NCI-H2227 treated with DMSO at 0.1 percent for 48 hours (cell line): ENCODE measurements at places on chromosomes 7 and 10.

DNA sequence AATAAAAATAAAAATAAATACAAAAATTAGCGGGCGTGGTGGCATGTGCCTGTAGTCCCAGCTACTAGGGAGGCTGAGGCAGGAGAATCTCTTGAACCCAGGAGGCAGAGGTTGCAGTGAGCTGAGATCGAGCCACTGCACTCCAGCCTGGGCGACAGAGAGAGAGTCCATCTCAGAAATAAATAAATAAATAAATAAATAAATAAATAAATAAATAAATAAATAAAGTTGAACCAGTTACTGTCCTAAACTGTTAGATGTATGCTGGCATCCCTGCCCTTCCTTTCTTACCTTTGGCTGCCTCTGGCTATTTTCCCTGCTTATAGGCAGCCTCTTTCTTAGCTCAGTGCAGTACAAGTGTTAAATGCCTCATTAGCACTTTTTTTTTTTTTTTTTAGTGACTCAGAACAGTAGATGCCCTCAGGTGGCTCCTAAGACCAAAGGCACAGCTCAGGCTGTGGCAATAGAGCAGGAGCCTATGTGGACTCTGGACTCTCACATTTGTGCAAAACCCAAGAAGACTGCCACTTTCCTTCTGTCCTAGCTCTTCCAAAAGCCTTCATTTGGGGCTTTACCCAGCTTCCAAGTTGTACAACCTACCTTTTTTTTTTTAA, 30.6 kb upstream of the CABCOCO1 start:
- DNase-seq = no peak

DNA sequence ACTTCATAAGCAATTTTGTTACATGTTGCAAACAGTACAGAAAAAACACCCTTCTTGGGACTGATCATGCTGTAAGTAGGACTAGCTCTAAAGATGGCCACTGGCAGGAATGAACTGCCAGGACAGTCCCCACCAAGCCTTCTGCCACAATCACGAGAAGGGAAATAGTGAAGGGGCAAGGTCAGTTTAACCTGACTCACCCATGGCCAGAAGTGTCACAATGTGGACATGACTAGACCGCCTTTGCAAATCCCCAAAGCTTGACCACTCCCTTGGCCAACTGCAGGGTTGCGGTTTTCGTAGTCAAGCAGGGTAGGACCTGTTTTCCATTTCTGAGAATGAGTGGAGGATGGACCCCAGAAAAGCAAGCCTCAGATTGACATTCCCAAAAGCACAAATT, 19.4 kb upstream of the FRAT2 start:
- no peak for DNase-seq

- DNase-seq = no peak
Measured at GRCh38 chr10:15335508-15335907, 35.6 kb downstream of the FAM171A1 start.

GRCh38 chr10:7956508-7956907, 98.0 kb upstream of the GATA3 start:
- DNase-seq = no peak

DNA sequence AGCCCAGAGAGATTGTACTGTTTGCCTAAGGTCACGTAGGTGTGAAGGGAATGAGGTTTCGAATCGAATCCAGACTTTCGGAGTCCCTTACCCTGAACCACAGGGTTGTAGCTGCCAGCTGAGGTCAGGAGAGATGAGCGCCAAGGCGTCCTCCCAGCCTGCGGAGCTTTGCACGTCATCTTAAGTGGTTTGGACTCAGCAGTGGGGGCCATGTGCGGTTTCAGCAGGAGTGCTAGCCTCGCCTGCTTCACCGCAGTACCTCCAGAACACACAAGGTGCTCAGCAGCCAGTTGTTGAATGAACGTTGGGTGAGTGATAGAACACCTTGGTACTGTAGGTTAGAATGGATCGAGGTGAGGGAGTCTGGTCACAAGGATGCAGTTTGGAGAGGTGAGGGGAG, 74.9 kb upstream of the PPIF start:
- no peak for DNase-seq

DNA sequence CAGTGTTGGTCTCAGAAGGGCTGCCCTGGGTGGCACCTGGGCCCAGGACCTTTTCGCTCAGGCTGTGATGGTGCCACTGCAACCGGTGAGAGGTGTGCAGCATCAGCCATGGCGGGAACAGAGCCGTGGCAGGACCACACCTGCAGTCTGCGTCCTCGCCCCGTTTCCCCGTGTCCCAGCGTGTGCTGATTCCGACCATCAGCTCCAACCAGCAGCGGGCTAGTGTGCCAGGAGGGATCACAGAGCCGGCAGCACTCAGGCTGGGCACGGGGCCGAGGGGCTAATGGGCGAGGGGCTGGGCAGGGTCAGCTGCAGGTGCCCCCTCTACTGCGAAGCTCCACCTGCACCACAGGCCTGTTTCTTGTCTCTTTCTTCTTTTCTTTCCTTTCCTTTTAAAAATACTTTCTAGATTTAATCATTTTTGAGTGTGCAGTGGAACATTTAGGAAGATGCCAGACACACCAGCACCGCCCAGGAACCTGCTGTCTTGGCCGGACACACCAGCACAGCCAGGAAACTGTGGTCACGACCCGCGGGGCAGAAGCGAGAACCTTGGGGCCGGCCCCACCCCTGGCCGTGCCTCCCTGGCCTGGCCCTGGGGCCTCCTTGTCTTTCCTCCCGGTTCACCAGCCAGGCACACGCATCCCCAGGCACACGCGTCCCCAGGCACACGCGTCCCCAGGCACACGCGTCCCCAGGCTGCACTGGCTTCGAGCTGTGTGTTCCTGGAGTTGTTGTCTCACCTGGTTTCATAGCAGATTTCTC, 34.6 kb downstream of the ADGRA1 start:
- DNase-seq = no peak

DNA sequence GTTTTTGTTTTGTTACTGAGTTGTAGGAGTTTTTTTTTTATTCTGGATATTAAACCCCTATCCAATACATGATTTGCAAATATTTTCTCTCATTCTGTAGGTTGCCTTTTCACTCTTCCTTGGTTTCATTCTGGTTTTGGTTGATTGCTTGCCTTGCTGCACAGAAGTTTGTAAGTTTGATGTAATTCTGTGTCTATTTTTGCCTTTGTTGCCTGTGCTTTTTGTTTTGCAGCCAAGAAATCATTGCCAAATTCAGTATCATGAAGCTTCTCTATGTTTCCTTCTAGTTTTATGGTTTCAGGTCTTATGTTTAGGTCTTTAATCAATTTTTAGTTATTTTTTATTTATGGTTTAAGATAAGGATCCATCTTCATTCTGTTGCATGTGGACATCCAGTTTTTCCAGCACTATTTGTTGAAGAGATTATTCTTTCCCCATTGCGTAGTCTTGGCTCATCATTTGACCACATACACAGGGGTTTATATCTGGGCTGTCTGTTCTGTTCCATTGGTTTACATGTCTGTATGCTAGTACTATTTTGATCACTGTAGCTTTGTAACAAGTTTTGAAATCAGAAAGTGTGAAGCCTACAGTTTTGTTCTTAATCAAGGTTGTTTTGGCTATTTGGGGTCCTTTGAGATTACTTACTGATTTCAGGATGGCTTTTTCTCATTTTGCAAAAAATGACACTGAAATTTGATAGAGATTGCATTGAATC, 26.4 kb downstream of the BMPR1A start:
- no peak for DNase-seq

DNA sequence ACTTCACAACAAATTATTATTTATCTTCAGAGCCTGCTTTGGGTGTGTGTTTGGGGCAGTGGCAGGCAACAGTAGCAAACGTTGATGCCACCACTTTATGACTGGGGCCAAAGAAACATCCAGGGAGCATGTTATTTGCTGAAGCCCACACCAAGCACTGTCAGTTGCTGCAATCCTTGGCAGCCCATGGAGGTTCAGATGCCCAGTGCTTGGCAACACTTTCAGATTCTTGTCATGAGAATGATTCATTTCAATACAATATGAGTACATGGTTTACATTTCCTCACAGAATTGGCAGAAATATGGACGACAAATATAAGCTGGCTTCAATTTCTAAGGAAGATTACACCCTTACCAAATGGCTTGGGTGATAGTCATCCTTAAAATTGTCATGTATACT, 46.5 kb upstream of the GLI3 start:
- DNase-seq = no peak

- DNase-seq = no peak
Measured at GRCh38 chr10:44733501-44734488, 177.3 kb upstream of the TMEM72 start.

- no peak for DNase-seq
Measured at GRCh38 chr7:128443831-128444600, 11.7 kb upstream of the HILPDA start.
